GM19239 (cell line): ENCODE measurements at places on chromosomes 6 and 20.
A peak's percentile ranks its signal among the peaks of the same experiment; 100 is the strongest.

GRCh38 chr6:148720897-148721296 lies 25.9 kb upstream of the UST start:
- DNase-seq = no peak

- no peak for DNase-seq
Measured at GRCh38 chr6:1770968-1771723, 161.4 kb downstream of the FOXC1 start.

DNA sequence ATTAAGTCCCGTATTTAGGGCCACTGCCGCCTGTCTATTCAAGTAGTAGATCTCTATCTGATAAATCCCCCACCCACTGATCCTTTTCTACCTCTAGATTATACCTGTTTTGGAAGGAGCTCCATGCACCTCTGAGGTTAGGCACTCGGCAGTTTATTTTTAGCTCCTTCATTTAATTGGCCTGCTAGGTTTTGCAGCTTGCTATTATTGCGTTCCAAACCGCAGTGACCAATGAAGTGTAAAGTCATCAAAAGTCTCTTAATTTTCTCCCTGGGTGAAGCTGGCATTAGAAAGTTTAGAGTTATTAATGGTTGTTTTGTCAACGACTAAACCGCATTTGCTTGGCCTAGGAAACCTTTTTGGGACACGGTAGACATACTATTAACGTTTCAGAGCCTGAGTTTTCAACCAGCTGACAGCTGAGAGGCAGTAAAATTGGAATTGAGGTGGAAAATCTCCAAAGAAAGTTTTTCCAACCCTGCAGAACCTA lies 60.0 kb downstream of the RFPL4B start:
- no peak for DNase-seq

DNA sequence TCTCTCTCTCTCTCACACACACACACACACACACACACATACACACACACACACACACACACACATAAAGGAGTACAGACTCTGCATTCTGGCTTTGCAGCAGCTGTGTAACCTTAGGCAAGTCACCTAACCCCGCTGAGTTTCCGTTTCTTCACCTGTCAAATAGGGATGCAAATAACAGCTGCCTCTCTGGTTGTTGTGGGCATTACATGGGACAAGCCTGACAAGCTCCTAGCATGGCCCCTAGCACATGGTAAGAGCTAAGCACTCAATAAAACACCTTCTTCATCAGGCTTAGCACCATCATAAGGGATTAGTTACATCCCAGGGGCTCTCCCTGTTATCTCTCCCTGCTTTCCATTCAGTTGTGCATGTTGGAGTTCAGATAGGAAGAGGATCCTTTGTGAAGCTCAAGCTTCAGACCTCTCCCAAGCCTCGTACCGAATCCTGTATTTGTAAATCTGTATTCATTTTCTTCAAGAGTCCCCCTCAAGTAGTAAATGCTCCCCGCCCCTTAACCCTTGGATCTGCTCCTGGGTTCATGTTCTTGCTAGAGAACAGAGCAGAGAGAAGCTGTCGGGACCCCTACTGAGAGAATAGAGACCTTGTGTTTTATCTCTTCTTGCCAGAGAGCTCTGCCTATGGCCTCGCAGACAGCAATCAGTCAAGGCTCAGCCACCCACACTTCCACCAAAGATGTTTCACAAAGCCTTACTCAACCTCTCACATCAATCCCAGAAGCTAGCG lies 2.2 kb downstream of the SLC13A3 start:
- no peak for DNase-seq

- DNase-seq = peak; percentile 73
Measured at GRCh38 chr6:167103041-167103891, 19.6 kb upstream of the CCR6 start.

DNA sequence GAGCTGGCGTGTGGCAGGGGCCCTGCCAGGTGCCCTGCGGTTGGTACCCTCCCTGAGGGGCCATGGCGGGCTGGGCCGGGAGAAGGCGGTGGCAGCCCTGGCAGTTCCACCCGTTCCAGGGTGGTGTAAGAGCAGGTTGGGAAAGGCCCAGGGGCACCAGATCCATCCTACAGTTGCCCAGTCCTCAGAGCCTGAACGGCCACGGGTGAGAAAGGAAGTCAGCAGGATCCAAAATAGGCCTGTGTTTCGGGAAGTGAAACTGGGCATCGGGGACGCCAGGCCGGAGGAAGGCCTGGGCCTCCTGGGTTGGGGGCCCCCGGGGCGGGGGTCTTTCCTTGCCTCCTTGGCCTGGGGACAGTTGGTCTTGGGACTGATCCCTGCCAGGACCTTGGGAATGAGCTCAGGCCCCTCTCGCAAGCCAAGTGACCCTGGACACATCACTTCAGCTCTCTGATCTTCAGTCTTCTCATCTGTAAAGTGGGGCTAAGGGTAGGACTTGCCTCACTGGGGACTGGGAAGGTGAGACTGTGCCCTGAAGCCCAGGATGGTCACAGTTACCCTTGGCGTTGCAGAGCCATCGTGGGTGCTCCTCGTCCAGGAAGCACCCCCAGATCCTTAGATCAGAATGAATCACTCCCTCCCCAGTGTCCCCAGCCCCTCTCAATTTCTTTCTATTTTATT lies 18.1 kb upstream of the NOL4L start:
- DNase-seq = no peak

DNA sequence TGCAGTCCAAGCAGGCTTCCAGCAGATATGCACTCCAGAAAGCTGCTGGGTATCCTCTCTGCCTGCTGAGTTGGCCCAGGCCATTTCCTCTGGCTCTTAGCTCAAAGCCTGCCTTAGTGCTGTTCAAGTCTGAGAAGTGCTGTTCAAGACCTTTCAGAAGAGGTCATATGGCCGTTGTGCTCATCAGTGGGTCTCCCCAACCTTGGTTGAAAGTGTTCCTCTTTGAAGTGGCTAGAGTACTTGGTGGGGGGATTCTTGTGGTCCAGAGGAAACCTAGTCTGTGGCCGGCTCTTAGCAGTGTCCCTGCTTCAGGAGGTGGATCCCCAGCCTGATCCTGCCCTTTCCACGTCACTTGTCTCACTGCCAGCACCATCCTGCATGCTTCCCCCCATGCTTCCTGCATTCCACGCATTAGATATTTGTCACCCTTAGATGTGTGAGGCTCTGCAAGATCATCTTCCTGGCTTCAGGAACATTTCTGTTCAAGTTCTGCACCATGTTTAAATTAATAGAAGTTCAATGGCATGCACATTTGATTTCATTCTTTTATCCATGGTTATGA lies 105.0 kb downstream of the FIG4 start:
- DNase-seq = no peak

DNA sequence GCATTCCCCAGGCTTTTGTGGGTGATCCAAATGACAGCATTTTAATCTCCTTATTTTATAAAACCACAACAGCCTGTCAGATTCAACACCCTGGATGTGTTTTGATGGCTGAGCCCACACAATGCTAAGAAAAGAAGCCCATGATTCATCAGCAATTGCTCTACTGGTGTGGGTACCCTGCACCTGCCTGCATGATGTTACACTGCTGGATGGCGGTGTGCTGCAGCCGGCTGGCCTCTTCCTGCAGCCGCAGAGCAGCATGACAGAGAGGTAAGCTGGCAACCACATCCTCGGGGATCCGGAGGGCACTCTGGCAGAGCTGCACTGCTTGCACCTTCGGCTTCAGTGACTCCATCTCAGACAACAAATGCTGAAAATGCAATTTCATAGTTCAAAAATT lies 327.5 kb downstream of the SYNE1 start:
- no peak for DNase-seq

- DNase-seq = no peak
Measured at GRCh38 chr20:39645131-39645530, 683.0 kb downstream of the DHX35 start.

GRCh38 chr20:42609618-42610017 lies 580.1 kb downstream of the PTPRT start:
- DNase-seq = no peak

- no peak for DNase-seq
Measured at GRCh38 chr20:59802018-59802417, 131.4 kb downstream of the SYCP2 start.

DNA sequence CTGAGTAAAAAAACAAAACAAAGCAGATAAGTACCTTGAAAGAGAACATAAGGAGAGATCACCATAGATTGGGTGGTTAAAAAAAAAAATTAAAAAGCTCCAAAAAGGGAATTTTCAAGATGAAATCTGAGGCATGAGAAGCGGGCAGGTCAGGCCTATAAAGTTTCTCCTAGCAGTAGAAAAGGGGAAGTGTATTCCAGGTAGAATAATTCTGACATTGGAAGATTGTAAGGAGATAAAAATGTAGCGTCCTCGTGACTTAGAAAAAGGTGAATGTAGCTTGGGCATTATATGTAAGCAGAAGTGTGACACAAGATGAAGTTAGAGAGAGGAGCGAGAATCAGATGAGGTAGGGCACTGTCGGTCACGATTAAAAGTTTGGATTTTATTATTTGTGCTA lies 9.1 kb upstream of the ADGRB3 start:
- DNase-seq = no peak

DNA sequence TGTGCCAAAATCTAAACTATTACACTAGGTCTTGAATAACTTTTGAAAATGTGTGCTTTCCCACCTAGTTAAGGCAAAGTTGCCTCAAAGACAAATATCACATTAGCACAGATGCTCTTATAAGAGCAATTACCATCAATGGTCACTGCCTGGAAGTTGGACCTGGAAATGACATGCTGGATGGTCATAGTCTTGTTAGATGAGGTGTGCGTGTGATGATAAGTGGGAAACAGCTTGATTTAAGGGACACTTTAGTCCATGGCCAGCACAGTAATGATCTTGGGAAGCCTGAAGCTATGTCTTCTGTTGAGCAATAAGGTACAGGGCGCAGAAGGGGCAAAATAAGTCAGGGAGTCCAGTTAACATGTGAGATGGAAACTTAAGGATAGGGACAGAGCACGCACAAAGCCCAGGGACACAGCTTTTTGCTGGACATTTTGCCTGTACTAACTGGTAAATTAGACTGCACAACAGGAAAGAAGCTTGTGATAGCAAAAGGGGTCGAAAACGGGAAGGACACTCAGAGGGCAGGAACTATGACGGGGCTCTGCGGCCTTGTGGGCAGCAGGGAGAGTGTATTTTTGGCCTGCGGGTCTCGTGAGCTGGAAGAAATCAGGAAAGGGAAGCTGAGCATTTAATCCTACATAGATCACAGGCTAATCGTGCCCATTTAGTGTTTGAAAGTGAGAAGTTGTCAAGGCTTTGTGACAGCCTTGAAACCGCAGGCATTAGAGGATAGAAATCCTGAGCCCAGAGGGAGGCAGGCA lies 66.7 kb upstream of the BMP2 start:
- no peak for DNase-seq

GRCh38 chr6:42973926-42974325 lies 5.1 kb downstream of the PEX6 start:
- no peak for DNase-seq

DNA sequence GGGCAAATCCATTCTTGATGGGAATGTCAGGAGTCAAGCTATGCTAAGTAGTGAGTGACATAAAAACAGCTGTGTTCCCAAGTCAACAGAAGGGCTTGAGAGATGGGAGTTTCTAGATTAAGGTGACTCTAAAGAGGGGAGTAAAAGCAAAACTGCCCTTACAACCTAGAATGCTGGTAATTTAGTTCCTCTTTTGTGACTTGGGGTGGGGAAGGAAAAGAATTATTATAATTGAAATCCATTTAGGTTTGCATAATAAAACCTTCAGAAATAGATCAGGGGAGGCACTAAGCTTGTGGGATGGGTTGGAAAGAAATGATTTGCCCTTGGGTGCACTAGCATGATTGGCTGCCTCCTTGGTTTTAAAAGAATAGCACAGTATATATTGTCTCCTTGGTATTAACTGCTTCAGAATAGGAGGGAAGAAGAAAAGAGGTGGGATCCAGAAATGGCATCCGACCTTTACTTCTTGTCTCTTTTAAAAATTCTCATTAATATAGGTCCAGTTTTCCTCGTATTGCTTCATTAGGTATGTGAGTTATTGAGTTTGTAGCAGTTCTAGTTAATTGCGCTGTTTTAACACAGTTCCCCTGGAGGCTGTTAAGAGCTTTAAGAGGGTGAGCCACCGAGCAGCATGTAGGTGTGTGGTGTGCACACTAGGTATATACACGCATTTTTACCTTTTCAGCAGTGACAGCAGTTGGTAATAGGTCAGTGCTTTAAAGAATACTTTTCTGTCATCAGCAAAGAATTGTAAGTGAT lies 95.3 kb upstream of the VSTM2L start:
- no peak for DNase-seq

DNA sequence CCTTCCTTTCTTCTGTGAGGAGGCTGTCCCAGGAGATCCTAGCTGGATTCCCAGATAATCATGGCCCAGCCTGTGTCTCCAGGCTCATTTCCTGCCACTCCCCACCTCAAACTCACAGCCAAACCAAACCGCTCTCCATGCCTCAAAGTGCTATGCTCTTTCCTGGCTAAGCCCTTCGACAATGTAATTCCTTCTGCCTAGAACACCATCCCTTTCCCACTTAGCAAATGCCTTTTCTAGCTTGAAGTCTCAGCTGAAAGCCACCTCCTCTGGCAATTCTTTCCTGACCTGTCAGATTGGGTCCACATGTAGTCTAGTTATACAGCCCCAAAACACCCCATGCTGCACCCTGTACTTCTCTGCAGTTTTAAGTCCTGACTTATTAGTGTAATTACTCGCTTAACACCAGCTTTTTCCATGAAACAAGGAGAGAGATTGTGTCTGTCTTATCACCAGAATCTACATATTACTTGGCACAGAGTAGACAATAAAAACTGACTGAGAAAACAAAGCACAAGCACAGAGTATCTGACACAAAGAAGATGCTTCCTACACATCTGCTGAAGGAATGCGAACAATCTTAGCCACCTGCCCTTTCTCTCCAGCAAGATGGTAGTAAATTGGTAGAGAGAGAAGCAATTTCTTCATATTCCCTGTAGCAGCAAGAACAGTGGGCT lies 5.4 kb downstream of the TRIM26 start:
- DNase-seq = no peak

DNA sequence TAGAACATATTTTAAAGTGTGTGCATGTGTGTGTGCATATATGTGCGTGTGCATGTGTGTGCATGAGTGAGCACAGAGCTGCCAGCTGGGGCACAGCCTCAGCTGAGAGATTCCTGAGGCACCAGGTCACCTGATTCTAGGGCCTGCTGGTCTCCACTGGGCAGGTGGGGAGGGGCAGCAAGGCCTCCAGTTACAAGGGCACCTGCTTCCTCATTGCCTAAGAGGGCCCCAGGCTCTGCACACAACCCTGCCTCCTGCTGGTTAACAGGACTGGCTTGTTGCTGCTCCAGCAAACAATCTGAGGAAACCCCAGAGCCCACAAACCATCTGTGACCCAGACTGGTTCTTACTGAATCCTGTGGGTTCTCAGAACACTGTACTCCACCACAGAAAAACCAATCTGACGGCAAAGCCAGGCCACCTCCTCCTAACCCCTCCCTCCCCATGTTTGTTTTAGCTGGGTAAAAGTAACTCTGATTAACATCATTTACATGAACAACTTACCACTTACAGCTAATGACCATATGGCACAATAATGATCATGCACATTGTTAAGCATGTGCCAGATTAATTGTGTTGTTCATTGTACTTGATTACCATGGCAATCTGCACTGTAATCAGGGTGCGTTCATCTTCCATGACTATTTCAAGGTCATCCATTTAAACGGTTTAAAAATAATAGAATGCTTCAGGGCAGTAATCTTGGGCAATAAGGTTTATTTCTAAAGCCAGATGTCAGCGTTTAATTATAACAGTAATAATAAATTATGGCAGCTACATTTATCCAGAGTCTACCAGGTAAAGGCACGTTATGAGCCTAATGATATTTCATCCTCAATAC lies 23.1 kb upstream of the UBE2J1 start:
- DNase-seq = no peak

GRCh38 chr6:72622094-72622940 lies 453 bp downstream of the KCNQ5 start:
- no peak for DNase-seq
